CD4-positive, alpha-beta T cell treated with Interleukin-15 for 4 hours (primary cell): ENCODE measurements at places on chromosomes 16 and 17.

DNA sequence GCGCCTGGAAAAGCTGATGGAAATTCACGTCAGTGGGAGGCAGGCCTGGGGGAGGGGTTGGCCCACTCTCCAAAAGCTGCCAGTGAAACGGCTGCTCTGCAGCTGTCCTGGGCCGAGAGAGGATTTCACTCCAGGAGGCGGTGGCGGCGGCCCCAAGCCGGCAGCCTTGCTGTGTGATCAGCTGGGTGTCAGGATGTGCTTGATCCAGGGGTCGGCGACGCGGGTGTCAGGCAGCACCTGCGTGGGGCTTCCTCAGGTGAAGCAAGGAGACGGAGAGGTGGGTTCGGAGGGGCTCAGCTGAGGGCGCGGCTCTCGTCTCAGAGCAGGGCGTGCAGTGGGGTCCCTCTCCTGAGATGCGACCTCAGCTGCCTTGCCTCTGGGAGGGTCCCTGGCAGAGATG, 7.0 kb downstream of the CBFA2T3 start:
- DNase-seq: no peak

DNA sequence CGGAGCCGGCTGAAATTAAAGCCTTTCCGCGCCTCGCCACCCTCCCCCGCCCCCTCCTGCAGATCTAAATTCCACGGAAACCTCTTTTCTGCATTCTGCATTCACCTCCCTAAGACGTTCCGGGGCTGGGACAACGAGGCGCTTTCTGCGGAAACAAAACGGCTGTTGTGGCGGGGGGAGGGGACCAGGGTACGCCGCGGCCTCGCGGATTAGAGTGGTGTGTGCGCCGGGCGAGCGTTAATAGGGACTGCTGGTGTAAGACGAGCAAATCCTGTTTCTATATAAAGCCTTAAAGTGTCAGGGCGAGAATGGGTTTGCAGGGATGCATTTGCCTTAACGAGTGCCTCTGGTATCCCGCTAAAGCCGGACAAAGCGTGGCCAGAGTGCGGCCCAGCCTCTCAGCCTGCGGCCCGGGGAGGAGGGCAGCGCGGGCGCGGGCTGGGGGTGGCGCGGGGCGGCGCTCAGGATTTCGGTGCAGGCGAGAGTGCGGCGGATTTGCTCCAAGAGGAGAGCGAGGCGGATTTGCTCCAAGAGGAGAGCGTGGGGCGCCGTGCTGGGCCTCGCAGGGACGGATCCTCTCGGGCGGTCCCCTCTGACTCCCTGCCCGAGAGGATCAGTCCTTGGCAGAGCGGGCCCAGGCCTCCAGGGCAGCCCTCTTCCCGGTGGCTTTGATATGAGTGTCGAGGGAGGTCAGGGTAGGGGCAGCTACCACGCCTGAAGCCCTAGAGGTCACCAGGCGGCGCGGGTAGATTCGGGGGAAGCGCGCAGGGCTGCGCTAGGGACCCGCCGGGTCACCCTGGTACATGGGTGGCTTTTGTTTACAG, 5.1 kb downstream of the BAHCC1 start:
- no peak for DNase-seq

GRCh38 chr17:53496356-53496755, 326.4 kb upstream of the KIF2B start:
- no peak for DNase-seq

DNA sequence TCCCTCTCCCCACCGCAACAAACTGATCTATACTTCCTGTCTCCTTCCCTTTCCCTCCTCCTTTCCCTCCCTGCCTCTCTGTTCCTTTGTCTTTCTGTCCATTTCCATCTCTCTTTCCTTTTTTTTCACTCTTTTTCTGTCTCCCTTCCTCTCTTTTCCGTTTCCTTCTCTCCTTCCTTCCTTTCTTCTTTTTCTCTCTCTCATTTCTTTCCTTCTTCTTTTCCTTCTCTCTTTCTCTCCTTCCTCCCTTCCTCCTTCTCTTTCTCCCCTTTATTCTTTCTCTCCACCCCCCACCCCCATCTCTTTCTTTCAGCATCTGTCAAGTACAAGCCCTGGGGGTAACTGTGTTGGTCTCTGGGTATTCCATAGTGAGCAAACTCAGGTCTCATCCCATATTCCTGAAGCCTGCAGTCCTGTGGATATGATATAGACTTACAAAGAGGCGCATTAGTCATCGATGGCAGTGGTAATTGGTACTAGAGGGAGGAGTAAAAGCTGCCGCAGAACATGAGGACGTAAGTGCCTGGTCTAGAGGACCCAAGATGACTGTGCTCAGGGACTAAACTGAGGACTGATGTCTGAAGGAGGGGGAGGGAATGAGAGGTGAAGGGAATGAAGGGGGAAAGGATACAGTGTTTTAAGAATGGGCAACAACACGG, 50.4 kb downstream of the VAT1L start:
- DNase-seq: no peak

GRCh38 chr16:11706180-11706742, 36.4 kb downstream of the TXNDC11 start:
- no peak for DNase-seq

DNA sequence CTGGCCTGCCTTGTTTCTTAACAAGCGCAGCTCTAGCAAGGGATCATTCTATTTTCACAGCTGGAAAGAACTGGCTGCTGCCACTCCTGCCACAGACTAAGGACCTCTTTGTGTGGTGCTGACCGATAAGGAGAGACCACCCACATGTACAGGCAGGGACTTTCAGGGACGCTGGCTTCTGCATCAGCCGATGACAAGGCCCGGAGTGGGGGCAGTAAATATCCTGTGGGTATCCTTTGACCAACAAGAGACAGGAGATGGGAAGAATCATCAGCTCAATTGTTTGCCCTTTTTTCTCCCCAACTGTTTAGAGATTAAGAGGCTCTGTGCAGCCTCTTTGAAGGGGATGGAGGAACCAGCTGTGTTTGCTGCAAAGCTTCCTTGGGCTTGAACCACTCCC, 9.2 kb upstream of the ITPRIPL2 start:
- DNase-seq: no peak

- DNase-seq: no peak
These were observed 13.5 kb upstream of the DBNDD1 start for GRCh38 chr16:90032674-90033331.

DNA sequence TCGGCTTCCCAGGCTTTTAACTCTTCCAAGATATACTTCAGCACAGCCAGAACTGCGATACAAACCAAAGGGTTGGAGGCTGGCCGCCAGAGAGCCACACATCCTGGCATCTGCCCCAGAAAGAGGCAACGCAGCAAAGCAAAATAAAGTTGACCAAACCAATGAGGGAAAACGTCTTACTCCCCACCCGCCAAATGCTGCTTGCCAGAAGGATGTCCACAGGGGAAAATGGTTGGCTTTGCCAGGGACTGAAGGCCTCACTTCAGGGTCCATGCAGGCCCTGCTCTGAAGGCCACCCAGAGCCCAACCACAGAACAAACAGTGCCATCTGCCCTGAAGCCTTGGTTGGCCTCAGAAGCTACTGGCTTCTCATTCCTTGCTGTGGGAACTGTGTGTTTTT, 15.0 kb downstream of the CACNG1 start:
- DNase-seq: no peak

DNA sequence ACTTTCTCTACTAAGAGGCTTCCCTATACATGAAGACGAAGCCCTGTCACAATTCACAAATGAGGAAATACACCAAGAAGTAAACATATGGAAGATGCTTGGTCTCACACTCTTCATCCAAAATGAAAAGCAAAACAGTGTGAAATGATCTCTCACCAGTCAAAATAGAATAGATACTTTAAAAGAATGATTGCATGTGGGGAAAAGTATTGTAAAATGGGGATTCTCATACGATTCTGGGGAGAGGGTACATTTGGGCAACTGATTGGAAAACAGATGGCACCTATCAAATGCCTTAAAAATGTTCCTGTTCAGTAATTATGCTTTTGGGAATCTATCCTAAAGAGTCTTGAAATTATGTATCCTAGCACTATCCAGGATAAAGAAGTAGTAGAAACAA, 78.1 kb downstream of the ASIC2 start:
- DNase-seq: no peak

DNA sequence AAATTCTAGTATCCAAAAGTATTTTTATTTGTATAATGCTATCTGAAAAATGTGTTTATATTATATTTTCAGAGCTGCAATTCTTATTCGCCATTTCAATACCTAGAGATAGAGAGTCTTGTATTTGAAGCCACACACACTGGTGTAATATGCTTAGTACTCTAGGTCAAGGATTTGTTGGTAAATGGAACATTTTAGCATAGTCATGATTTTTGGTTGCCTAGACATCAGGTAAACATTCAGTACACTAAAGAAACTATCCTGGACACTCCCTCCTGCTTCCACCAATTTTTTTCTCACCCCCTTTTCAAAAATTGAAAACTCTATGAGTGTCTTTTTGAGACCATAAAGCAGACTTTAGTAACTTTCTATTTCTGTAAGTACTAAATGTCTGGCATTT, 20.8 kb downstream of the ABHD15 start:
- no peak for DNase-seq
